Activated CD4-positive, alpha-beta T cell treated with anti-CD3 and anti-CD28 coated beads, Interleukin-2, amount 50 U/mL, for 24 hours (primary cell): ENCODE measurements at places on chromosomes 4 and X.

- no peak for DNase-seq
These were observed 54.8 kb downstream of the TBL1X start for GRCh38 chrX:9519546-9520216.

GRCh38 chr4:81030061-81030980 is at the start of gene BMP3:
Gene BMP3 (plus strand): TSS chr4:81030708. CDS start chr4:81031285, 577 bp downstream.
- DNase-seq = no peak

DNA sequence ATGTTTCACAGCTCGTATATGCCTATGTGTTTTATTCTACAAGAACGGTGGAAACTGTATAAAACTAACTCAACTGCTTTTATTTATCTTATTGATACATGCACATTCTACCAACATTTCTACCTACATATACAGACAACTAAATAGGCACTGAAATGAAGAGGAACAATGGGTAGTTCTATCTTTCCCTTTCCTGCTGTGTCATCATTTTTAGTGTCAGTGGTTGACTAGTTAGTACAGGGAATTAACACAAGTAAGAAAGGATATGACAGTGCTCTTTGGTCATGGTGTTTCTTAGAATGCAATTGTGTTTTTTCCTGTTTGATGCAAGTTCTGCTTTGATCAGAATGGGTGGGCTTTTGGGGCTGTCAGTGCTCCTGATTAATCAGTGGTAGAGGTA is 293.8 kb upstream of the CTSO start:
- DNase-seq = no peak

GRCh38 chr4:133320576-133321170 is 171.6 kb downstream of the PCDH10 start:
- DNase-seq = no peak

DNA sequence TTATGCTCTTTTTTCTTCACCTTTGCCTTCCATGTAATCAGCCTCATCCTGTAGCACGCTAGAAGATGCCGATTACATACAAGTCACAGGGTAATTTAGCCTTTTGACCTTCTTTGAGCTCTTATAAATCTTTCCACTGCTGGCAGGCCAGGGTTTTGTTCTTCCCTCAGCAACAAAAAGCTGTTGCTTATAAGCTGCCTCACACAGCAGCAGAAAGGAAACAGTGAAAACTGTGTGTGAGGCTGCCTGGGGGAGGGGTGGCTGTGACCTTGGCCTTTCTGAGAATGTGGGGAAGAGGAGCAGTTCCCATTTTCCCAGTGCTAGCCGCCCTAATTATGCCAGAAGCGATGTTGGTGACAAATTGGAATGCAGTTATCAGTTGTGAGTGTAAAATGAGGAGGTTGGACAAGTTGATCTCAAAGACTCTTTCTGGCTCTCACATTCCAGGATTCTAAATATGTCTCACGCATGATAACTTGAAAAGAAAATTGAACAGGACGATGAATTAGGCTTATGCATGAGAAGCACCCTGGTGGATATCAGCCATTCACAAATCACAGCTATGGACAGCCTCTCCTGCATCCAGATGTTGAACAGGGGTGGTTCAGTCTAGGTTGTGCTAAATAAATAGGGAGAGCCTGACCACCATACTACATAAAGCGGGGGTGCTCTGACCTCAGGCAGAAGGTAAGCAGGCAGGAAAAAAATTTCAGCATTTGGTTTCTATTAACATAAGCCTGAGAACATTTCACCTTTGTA is 25.7 kb downstream of the SLITRK2 start:
- no peak for DNase-seq

- no peak for DNase-seq
These were observed 1167.8 kb upstream of the PRKX start for GRCh38 chrX:4881277-4881676.

DNA sequence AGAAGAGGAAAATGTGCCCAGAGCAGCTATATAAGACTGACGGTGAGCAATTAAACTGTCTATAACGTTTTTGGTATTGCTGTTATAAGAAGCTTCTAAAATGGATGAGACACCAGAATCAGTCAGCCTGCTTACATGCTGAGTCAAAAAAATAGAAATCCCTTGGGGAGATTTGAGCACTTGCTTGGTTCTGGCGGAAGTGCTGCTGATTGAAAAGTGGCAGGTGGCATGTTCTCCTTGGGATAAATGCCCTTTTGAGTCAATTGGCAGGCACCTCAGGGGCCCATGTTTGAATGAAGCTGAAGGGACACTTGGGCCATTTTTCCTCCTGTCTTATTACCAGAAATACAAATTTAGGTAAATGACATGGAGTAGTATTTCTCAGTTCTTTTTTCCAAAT is 148.7 kb downstream of the PTCHD1 start:
- no peak for DNase-seq

DNA sequence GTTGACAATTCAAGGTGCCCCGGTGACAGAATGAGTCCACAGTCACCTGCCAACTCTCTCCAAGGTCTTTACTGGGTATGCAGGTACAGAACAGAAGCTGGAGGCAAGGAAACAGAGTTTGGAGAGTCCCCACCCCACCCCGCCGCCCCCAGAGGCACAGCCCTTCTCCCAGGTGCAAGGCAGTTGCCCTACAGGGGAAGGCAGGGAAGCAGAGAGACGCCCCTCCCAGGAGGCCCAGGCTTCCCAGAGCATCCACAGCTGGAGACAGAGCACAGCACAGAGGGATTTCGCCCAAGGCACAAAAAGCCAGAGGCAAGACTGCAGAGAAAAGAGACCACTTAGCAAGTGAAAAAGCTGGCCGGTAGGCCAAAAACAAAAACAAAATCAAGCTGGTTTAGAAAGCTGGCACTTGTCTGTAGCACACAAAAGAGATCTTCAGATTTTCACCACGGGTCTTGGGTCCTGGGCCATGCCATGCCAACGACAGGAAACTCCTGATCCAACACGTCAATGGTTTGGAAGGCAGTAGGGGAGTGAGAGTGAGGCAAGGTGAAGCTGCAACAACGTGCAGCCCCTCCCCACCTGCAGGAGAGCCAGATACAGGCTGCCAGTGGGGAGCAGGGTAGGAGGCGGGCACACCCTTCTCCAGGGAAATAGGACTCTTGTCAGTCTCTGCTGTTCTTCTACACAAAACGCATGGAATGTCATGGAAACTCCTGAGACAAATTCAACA is 113.3 kb downstream of the AFAP1 start:
- no peak for DNase-seq

DNA sequence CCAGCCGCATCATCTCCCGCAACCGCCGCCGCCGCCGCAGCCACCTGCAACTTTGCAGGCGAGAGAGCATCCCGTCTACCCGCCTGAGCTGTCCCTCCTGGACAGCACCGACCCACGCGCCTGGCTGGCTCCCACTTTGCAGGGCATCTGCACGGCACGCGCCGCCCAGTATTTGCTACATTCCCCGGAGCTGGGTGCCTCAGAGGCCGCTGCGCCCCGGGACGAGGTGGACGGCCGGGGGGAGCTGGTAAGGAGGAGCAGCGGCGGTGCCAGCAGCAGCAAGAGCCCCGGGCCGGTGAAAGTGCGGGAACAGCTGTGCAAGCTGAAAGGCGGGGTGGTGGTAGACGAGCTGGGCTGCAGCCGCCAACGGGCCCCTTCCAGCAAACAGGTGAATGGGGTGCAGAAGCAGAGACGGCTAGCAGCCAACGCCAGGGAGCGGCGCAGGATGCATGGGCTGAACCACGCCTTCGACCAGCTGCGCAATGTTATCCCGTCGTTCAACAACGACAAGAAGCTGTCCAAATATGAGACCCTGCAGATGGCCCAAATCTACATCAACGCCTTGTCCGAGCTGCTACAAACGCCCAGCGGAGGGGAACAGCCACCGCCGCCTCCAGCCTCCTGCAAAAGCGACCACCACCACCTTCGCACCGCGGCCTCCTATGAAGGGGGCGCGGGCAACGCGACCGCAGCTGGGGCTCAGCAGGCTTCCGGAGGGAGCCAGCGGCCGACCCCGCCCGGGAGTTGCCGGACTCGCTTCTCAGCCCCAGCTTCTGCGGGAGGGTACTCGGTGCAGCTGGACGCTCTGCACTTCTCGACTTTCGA is 654 bp downstream of the ATOH1 start:
- no peak for DNase-seq

DNA sequence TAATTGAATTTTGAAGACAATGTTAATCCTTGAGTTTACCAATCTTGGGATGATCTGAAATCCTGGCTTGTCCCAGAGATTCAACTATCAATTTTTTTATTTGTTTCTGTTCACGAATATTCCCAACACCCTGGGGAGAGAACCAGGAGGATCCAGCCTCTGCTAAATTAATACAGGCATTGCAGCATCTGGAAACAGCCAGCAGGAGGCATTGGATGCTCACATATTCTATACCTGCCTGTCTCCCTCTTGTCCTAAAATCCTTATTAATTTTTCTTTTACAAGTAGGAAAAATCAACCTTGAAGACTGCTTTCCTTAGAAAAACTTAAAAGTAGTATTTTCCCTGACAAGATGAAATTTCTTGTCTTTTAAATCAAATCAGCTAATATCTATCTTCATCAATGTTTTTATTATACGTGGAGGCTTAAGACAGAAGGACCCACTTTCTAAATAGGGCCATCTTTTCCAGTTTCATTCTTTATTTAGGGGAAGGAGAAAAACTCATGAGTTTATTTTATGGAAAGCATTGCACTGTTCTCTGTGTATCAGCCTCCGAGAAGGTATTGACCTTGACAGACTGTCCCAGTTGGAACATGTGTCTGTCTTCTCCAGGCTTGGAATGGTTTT is 102.4 kb downstream of the CLNK start:
- no peak for DNase-seq

DNA sequence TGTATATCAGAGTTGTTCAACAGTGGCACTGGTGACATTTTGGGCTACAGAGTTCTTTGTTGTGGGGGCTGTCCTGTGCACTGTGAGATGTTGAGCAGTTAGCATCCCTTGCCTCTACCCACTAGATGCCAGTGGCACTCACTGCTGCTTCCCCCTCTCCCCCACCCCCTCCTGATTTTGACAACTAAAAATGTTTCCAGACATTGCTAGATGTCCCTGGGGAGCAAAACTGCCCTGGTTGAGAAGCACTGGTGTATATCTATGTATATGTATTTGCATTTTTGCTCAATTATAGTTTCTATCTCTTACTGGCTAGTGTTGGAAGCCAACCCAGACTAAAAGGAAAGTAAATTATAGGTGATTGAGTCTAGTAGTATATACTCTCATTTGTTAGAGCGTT is 2.4 kb downstream of the TMEM131L start:
- DNase-seq = no peak

DNA sequence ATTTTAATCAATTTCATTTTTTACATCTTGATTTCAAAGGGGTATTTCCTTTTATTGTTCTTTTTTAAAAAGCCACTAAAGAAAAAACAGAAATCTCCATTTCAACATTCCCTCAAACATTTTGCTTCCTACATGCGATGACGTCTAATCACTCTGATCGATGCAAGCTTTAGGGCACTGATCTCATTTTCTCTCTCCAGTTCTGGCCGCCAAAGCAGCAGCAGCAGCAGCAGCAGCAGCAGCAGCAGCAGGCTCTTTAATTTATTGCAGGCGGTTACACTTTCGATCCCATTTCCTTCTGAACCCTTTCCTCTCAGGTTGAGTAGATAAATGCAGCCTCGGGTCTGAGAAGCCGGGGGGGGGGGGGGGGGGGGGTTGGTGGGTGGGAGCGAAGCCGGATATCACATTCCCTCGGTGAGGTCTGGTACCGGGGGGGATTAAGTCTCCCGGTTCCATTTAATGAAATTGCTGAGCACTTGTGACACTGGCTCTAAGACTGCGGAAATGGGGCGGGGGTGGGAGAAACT is 3.4 kb upstream of the PCDH7 start:
- no peak for DNase-seq

DNA sequence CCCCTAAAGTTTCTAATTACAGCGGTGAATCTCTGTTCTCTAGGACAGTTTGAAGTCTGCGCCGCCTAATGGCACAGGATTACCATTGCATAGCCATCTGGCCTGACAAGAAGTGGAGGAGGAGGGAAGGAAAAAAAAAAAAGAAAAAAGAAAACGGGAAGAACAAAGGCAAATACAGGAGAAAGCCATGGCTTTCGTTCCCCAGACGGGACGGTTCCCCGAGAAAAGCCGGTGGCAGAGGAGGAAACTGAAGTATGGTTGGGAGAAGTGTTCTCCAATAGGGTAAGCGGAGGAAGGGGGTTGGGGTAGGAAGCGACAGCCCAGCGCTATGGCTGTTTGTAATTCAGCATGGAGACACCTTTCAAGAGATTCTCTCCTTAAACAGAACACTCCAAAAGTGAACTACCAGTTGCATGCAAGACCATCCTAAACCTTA is 80.8 kb downstream of the HMGN5 start:
- no peak for DNase-seq

DNA sequence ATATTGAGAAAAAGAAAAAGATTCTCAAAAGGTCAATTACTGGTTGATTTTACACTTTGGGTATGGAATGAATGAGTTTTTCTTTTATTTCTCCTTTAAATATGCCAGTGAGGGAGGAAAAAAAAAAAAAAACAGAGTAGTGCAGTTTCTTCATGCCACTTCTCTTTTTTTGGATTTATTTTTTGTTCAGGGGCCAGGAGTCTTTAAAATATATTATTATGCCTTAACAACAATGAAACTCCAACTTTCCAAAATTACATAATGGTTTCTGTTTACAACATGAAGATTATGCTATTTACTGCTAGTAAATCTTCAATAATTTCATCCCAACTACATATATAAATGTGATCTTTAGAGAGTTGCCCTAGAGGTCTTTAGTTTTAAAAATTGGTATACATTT is 31.9 kb downstream of the DTHD1 start:
- DNase-seq = no peak

- DNase-seq = no peak
These were observed 225.0 kb downstream of the GRIA3 start for GRCh38 chrX:123408821-123409737.

DNA sequence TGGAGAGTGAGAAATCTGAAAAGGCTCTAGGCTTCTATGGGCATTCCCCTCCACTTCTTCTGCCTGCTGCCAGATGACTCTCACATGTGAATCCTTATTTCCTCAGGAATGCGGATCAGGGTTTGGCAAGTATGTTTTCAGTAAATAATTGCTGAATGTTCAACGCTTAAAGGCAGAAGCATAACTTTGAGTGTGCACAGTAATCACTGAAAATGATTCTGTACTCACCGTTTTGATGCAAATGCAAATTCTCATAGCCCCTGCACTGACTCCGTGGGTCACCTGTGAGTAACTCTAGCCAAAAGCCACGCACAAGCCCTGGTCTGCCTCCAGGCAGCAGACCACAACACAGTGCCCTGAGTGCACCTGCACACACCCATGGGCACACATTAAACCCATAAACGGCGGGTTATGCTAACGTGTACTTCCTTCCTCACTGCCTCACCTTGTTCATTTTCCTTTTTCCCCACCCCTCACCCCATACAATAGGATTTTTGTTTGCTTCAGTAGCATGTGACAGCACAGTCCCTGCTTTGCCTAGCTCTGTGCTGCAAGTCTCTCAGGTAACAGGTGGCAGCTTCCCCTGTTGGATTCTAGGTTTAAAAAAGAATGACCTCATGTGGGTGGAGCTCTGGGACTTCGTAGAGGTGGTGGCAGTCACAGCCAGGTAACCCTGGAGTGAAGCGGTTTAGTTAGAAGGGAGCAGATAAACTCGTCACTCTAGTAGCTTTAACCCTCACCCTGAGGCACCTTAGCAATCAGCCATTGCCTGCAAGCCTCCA is at the start of gene ARHGEF38:
Gene ARHGEF38 (plus strand): TSS at position 656 of the 782 bp plus-strand sequence. CDS start 146 bp downstream, outside the sequence.
- no peak for DNase-seq
